ENCODE measurements at places on chromosomes 13 and 19.

DNA sequence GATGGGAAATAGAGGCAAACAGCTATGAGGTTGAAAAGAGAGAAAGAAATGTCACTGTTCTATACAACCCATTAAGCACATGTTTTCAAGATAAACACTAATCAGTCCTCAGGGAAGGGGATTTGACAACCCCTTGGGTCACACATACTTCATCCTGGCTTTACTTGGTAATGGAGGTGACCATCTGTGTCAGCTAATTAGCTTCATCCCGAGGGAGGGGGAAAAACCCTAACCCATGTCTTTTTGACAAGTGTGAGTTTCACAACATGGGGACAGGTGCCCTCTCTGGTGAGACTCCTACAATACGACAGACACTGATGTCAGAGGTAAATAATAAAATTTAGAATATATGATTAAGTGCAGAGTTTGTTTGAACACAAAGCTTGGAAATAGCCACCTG lies 43.1 kb downstream of the ZNF611 start:
- no peak for DNase-seq

DNA sequence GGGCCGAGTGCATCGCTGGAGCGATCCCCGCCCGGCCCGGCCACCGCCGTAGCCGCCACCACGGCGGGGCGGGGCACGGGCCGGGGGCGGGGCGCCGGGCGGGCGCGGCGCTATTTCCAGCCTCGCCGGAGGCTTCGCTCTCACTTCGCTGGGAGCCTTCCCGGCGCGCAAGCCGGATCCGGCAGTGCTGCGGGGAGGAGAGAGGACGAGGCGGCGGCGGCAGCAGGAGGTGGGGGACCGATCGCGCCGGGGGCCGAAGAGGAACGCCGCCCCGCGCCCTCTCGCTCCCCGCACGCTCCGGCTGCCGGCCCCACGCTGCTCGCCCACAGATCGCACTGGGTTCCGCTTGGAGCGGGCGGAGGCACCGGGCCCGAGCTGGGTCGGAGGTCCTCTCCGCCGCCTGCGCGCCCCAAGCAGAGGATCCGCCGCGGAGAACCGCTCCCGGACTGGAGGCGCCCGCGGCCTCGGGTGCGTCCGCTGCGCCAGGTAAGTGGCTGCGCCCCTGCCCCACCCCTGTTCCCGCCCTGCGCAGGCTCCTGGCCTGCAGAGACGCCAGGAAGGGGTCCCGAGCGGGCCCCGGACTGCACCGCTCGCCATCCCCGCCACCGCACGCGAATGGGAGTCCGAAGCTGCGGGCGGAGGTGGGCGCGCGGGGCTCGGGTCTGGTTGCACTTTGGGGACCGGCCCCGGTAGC lies at the start of gene CHST8:
CHST8 (plus strand) TSS at position 143 of the 694 bp plus-strand sequence. CDS start 67,309 bp downstream, outside the sequence.
- no peak for DNase-seq

DNA sequence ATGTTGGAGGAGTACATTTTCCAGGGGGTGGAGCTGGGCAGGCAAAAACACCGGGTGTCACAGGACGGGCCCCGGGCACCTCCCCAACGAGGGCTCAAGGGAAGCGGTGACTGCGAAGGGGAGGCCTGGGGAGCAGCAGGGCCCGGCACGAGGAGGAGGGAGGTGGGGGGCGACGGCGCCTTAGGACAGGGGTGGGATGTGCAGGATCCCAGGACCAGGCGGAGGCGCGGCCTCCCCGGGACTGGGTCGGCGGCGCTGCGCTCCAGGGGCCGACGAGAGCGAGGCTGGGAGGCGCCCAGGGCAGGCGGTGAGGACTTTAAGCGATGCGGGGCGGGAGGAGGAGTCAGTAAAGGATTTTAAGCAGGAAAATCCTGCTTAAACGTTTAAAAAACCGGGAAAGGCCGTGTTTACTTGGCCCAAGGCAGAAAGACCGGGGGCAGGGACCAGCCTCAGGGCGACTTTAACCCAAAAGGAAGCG lies 427 bp downstream of the ZNF160 start:
- DNase-seq: no peak

DNA sequence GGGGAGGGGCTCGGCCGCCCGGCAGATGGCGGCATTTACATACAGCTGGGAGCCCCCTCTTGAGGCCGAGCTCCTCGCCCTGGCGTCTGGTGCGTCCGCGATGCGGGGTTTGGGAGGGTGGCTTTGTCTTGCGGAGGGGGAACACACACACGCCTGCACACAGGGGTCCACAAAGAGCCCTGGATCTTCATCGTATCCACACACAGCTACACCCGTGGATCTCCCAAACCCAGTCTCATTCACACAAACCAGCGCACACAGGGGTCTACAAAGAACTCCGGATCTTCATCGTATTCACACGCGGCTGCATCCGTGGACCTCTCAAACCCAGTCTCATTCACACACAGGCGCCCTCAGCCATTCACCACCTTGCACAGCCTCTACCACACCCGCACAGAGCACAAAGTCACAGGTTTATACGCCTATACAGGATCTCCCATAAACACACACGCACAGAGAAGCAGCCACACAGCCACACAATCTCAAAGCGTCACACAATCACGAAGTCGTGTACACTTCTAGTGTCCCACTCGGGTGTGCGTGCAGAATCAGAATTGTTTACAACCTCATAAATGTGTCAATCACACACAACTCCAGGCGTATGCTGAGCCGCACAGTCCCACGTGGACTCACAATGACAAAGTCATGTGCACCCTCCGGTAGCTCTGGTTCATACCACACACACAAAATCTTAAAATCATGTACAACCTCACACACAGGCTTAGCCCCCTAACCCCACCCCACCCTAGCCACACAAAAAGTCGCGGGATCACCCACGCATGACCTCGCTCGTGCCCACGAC lies 550 bp upstream of the DLL3 start:
- peak; percentile 92 for DNase-seq

DNA sequence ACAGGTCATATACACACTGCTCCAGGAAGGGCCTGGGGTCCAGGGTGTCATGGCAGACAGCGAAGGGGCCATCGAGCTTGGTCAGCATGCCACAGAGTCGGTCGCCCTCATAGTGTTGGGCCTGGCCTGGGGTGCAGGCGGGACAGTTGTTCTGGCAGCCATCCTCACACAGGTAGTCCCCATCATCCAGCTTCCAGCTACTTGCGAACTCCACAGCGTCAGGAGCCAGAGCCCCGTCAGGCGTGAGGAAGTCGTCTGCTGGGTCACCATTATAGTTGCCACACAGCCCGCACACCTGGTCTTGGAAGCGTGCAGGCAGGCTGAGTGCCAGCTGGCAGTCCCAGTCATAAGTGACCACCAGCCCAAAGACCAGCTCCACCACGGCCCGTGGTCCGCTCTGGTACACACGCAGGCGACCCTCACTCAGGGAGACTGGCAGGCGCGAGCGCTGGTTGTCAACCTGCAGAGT lies 16.2 kb downstream of the FCGBP start:
- DNase-seq: no peak

GRCh38 chr13:72889495-72889894 lies 107.6 kb downstream of the PIBF1 start:
- no peak for DNase-seq

DNA sequence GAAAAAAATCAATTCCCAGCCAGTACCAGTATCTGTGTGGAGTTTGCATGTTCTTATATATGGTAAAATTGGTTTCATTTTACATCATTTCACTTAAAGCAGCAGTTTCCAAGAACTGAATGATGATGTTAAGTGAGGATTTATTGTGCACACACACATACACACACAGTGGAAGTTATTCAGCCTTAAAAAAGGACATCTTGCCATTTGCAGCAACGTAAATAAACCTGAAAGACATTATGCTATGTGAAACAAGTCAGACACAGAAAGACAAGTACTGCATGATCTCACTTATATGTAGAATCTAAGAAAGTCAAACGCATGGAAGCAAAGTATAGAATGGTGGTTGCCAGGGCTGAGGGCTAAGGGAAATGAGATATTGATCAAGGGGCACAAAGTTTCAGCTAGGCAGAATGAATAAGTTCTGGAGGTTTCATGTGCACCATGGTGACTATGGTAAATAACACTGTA lies 5.3 kb downstream of the SIGLECL1 start:
- no peak for DNase-seq

DNA sequence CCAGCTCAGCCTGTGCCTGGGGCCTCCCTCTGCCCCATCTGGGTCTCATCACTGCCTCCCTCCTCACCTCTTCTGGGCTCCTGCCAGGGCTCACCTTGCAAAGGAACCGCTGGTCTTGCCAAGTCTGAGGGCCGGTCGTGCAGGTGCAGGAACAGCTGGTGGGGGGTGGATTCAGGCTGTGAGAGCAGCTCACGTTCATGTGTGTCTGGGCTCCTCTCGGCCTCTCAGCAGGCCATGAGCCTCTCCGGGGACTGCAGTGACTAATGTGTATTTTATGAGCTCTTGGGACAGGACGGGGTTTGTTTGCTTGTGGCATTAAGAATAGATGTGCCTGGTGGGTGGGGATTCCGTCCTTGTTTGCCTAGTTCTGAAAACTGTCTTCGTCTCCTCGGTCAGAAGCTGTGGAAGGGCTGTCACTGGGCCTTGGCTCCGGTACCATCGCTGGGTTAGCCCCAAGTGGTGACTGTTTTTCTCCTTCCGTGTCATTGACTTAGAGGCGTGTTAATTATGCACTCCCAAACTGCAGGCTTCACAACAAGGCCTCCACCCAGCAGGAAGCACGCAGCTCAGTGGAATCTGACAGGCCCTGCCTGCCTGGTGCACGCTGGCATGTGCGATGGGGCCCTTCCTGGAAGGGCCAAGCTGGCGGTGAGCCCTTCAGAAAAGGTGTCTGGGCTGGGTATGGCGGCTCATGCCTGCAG lies 77.6 kb downstream of the KDM4B start:
- DNase-seq: peak; percentile 97

DNA sequence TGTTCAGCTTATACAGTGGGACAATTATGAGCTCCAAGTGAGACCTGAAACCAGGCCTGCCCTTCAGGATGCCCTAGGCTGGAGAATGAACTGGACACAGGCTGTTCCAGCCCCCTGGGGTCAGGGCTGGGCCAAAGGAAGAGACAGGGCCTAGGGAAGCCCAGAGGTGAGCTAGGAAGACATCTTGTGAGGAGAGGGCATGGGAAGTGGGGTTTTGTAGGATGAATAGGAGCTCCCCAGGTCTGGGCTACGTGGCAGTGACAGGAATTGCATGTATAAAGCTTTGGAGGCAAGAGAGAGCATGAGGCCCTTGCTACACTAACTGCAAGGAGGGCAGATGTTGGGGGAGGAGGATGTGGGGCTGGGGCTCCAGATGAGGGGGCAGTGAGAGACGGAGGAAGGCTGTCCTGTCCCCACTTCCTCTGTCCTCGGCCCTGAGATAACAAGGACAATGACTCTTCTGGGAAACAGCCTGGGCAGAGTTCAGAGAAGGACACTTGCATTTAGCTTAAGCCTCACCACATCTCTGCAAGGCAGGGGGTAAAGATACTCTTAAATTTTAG lies 1.5 kb upstream of the TBXA2R start:
- no peak for DNase-seq

GRCh38 chr19:32373585-32374295 lies 28.3 kb downstream of the ZNF507 start:
- no peak for DNase-seq

GRCh38 chr13:107730813-107731212 lies 484.5 kb downstream of the LIG4 start:
- DNase-seq: no peak

GRCh38 chr13:36548129-36548528 lies 115.8 kb downstream of the CCNA1 start:
- DNase-seq: no peak

DNA sequence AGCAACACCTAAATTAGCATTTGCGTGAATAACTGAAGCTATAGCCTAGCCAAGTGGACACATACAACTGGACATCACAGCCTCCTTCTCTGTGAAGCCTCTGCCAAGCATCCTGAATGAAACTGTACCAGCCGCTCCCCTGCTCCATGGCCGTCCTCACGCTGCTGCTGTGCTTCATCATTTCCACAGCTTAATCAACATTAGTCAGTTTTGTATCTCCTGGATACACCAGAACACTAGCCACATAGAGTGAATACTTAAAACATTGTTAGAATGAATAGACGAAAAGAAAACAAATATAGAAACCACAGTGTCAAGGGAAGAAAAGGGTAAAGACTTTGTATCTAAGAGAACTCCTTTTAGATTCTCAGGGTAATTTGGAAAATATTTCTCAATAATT lies 1526.9 kb downstream of the EFNB2 start:
- no peak for DNase-seq

DNA sequence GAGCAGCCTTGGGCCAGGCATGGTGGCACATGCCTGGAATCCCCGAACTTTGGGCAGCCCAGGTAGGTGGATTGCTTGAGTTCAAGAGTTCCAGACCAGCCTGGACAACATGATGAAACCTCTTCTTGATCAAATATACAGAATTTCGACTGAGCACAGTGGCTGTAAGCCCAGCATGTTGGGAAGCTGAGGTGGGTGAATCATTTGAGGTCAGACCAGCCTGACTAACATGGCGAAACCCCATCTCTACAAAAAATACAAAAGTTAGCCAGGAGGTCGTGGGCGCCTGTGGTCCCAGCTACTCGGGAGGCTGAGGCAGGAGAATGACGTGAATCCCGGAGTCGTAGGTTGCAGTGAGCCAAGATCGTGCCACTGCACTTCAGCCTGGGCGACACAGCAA lies 8.0 kb upstream of the NLRP7 start:
- no peak for DNase-seq

DNA sequence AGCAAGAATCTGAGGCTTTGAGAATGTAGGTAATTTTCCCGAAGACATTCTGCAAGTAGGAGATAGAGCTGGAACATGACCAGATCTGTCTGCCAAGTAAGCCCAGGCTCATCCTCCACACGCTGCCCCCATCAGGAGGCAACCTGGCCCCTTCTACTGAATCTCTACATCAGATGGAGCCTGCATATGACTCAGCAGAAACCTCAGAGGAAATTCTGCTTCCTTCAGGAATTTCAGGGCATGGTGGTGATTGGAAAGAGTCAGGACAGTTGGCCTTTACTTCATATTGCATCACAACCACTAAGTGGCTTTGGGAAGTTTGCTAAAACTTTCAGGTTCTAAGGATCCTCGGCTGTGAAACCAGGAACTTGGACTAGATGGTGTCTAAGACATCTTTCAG lies 85.2 kb downstream of the LRRC63 start:
- DNase-seq: no peak

DNA sequence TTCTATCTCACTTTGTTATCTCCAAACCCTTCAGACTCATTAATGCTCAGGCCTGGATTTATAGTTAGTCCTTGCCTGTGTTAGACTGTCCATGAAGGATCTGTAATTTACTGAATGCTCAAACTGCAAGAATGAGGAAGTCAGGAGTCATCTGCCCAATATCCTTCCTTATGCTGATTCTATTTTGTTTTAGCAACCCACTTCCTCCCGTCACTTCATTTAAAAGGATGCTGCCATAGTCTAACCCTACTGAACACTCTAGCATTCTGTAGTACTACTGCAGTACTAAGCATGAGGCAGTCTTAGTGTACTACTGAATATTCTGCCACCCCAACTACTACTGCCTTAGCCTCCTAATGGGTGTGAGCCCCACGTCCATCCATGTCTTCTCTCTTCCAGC lies 1.5 kb downstream of the FCAR start:
- DNase-seq: no peak

- DNase-seq: no peak
These were observed 20.6 kb downstream of the ZNF558 start for GRCh38 chr19:8811315-8812172.

DNA sequence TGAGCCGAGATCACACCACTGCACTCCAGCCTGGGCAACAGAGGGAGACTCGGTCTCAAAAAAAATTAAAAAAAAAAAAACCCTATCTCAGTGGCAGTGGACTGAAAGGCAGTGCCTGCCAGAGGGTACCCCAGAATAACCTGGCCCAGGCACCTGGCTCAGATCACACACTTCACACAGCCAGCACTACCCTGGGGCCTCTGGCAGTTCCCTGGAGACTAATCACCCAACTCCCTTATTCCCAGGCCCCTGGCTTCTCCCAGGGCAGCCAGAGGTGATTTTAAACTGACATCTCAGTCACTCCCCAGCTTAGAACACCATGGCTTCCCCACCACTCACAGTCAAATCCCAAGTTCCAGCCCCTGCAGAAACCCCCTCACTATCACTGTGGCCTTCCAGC lies 3.5 kb upstream of the SLC27A5 start:
- no peak for DNase-seq
